T-cell (primary cell): ENCODE measurements at places on chromosomes 1 and 21. TPM values are rescaled to one million over a fixed set of nuclear protein-coding genes. Genes with fewer than 3 reads are reported as not detected.

Gene UMODL1
- 0.18 TPM for total RNA-seq

GRCh38 chr1:111222308-111223125 is 5.0 kb upstream of the CHI3L2 start:
- DNase-seq = peak; percentile 41

Gene CDA
- total RNA-seq = 0.35 TPM

GRCh38 chr1:155017946-155018316 is 15.3 kb downstream of the ZBTB7B start:
- DNase-seq = no peak

Gene NBPF19
- 81.7 TPM for total RNA-seq

DNA sequence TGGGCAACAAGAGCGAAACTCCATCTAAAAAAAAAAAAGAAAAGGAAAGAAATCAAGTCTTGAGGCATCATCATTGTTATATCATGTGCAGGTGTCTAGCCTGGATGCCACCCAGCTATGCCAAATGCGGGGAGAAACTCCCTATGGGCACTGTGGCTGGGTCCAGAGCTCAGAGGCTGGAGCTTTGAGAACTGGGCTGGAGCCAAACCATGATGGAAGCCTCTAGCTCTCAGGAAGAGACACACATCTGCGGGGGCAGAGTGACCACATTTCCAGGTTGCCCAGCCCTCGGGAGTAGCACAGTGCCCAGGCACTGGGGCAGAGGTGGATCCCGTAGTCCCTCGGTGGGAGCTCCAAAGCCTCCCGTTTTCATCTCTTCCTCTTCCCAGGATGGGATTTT is 58.9 kb downstream of the COL18A1 start:
- DNase-seq = no peak

DNA sequence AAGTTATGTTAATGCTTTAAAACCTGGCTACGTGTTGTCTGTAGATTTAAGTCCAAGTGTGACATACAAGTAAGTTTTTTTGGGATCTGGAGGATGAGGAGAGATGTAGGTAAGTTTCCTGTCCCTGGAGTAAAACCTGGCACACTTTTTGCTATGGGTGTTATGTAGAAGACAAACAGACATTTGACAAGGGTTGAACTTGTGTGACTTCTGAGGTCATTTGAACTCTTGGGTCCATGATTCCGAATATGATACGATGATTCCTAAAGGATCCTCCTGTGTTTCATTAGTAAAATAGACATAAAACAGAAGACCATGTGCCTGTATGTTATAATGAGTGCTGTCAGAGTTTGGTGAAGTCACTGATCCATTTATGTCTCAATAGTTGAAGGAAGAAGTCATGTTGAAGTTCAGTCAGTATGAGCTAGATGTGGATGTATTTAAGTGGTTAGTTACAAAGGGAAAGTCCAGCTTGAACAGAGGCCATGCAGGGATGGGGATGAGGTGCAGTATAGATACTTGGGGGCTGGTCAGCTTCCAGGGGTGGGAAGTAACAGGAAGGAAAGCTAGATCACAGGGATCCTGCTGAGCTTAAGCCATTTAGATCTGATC is 44.3 kb downstream of the ARID1A start:
- DNase-seq = no peak

GRCh38 chr1:31102501-31102950 is 37.0 kb upstream of the PUM1 start:
- no peak for DNase-seq

Gene TDRD10
- total RNA-seq = not detected

GRCh38 chr1:164748253-164748899 is 189.4 kb downstream of the PBX1 start:
- DNase-seq = no peak

DNA sequence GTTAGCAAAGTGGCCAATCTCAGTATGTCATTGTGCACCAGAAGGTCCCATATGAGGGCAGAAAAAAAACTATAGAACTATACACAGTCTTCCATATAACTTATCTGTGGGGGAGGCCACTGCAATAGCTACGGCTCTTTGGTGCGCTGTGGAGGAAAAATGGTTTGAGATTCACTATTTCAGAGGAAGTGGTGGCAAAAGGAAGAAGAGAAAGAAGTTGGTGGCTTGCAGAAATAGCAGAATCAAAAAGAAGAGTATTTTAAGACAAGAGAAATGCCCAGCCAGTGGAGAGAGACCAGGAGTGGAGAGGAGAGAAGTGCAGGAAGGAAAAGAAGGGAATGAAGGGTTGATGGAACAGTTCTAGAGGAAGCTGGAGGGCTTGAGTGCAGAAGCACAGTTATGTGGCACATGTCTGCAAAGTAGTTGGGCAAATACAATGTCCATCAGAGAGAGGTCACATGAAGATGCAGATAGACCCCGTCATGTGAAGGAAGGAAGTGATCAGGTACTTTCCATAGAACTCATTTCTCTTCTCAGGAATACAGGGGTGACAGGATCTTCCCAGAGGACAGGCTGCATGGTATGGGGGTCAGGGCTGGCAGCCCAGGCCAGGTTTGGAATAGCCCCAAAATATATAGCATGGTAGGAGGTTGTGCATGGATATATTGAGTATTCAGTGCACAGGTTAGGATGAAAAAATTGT is 64.6 kb downstream of the RUNX1 start:
- no peak for DNase-seq

GRCh38 chr1:247087256-247087655 is 8.6 kb upstream of the ZNF670 start:
- DNase-seq = no peak

Gene CHODL
- total RNA-seq = not detected

Gene ADAMTS1
- total RNA-seq = 0.72 TPM

GRCh38 chr21:33750017-33750416 is 107.7 kb downstream of the ITSN1 start:
- no peak for DNase-seq

Gene MX1
- total RNA-seq = 82.5 TPM

DNA sequence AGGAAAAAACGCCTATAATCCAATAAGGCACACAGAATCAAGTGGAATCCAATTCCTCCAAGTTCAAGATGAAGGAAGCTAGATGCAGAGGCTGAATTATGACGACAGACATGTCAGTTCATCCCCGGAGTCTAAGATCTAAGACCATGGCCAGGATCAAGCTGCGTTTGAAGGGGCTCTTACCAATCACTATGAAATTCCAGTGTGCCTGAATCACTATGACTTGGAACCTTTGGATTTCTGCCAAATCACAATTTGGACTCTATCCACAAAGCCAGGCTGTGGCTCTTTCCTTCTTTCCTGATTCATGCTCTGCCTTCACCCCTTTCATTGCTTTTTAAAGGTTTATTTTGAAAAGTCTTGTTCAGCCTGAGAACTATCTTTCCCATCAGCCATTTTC is 17.1 kb downstream of the OLIG2 start:
- no peak for DNase-seq

Gene CFAP45
- 1.5 TPM for total RNA-seq

DNA sequence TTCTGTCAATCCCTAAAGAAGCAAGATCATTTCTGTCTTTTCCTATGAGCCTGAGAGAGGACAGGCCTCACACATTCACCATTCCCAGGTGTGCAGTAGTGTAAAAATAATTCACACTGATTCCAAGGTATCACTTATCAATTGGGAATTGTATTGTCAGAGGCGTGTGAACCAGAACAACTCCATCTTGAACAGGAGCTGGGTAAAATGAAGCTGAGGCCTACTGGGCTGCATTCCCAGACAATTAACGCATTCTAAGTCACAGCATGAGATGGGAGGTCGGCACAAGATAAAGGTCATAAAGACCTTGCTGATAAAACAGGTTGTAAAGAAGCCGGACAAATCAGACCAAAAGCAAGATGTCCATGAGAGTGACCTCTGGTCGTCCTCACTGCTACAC is 239.2 kb downstream of the SMYD3 start:
- DNase-seq = no peak

Gene GBP7
- total RNA-seq = 0.19 TPM

DNA sequence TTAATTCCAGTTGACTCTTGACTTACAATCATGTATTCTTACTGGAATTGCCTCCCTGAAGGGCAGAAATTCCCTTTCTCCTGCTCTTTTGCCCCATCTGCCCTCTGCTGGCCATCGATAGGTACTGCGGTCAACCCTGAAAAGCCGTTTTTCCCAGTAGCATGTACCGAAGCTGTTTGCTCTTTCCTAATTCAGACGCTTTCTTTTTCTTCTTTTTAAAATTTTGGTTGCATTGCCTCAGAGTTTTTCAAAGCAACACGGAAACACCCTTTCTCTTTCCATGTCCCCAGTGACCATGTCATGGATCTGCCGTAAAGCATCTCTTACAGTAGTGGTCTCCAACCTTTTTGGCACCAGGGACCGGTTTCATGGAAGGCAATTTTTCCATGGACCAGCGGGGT is 164.2 kb upstream of the C1orf21 start:
- DNase-seq = peak; percentile 10

DNA sequence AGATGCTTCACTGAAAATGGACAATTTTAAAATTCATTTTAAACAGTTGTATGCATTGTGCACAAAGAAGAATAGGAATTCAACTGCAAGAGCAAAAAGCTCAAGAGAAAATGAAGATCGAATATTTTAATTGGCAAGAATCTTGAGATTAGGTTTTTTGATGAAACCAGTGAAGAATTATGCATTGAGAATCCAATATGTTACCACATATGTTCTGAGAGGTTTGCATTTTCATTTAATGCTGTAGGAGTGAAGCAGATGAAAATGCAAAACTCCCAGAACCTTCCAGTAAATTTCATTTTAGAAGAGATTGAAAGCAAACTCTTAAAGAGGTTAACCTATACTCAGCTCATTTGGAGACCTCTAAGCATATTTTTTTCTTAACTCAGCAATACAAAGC is 298.0 kb downstream of the OLFM3 start:
- no peak for DNase-seq

GRCh38 chr1:212967801-212968200 is 17.5 kb downstream of the VASH2 start:
- no peak for DNase-seq

DNA sequence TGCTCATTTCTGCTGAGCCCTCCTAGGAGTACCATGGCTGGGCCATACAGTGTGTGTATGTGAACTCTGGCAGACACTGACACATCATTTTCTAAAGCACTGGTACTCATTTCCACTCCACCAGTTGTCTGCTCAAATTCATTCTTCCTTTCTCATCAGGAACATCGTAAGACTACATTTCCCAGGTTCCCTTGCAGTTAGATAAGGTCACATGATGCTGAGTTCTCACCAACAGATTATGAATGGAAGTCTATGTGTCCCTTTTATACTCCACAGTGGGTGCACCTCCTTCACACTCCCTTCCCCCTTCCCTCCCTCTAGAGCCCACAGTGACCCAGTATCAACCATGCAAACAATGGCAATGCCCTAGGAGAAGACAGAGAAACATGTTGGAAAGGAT is 38.3 kb upstream of the PAX7 start:
- DNase-seq = no peak

GRCh38 chr1:222535455-222535854 is 12.4 kb downstream of the HHIPL2 start:
- DNase-seq = no peak

DNA sequence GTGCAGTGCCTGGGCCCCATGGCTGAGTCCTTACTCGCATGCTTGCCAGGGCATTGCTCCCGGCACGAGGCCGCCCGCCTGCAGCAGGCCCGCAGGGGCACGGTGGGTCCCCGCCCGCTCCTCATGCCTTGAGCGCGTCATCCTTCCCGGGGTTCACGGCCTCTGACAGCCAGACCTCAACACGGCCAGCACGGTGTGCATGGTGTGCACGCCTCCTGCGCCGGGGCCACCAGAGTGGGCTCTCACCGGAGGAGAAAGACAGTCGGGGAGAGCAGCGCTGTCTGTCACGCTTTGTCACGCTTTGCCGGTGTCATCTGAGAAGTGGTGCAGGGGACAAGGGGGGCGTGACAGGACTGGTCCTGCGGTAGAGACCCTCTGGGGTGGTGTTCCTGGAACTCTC is 11.9 kb upstream of the COL18A1 start:
- no peak for DNase-seq

DNA sequence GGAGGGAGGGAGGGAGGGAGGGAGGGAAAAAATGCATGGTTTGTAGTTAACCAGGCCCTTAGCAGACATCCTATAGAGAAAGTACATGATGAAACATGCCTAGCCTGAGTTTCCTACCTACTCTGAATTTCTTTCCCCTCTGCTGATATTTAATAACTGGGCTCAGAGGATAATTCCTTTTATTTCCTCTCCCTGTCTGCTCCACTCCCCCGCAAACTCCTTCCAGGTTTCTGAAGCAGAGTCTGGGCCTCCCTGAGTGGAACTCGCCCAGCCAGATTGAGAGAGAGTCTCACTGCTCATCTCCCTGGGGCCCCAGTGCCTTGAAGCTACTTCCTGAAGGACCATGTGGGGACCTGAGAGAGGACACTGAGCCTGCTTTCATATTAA is 111.9 kb upstream of the SLC44A3 start:
- DNase-seq = no peak

GRCh38 chr1:94143173-94143808 is 22.3 kb upstream of the ABCA4 start:
- DNase-seq = no peak

Gene OR2T33
- total RNA-seq = not detected

DNA sequence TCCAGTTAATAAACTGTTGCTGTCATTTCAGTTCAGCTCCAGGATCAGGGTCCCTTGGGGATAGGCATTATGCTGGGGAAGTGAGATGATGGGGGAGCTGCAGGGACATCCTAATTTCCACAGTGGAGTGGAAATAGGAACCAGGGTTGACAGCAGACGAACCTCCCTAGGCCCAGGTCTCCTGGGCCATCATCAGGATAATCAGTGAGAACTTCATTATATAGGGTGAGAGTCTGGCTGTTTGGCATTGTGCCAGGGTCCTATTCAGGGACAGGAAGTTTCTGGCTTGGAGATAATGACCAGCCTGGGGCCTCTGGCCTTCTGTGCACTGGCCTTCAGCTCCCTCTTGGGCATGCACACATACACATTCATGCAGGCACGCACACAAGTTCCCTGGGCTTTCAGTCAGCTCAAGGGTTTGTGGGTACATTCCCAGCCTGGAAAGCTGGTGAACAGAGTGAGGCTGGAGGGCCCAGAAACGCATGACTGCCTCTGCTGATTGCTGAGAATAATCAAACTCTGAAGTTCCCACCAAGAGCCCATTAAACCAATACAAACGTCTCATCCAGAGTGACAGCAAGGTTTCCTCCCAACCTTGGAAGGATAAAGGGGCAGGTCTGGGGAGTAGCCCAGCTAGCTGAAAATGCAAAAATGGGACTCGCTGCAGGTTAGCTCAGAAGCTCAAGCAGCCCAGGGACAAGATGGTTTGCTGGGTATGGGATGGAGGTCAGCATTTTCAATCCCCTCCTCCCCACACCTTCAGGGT is 13.9 kb upstream of the LRIG2 start:
- DNase-seq = no peak

- DNase-seq = no peak
These were observed 16.3 kb upstream of the BEND5 start for GRCh38 chr1:48792961-48793360.

GRCh38 chr1:208799186-208799585 is 555.0 kb upstream of the PLXNA2 start:
- DNase-seq = no peak

Gene C1QB
- not detected for total RNA-seq

GRCh38 chr1:28078680-28079626 is 9.5 kb downstream of the EYA3 start:
- DNase-seq = no peak

- DNase-seq = no peak
These were observed 35.3 kb downstream of the VN1R5 start for GRCh38 chr1:247291161-247291560.

- DNase-seq = no peak
These were observed 29.1 kb downstream of the SLC30A7 start for GRCh38 chr1:100924991-100925390.

- DNase-seq = peak; percentile 34
These were observed 55.4 kb downstream of the NPHP4 start for GRCh38 chr1:5936621-5937372.
